Hematopoietic multipotent progenitor cell treated with erythropoietin and hydrocortisone succinate and interleukin-3 and kit ligand, for 6 days (in vitro differentiated cells): ENCODE measurements at places on chromosomes 7 and 10.

DNA sequence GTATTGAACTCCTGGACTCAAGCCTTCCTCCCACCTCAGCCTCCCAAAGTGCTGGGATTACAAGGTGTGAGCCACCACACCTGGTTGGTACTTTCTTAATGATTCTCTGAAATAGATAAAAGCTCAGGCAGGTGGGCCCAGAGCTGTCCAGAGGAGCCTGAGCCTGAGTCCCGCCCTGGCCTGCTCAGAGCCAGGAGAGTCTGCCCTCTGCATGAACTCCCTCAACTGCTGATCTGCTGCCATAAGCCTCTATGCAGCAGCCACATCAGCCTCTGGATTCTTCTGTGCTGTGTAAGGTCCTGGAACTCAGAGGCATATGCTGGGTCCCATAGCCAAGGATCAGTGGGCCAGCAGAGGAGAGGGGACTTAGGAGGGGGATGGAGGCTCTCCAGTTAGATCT lies 23.1 kb upstream of the DDIT4 start:
- DNase-seq, result no peak

DNA sequence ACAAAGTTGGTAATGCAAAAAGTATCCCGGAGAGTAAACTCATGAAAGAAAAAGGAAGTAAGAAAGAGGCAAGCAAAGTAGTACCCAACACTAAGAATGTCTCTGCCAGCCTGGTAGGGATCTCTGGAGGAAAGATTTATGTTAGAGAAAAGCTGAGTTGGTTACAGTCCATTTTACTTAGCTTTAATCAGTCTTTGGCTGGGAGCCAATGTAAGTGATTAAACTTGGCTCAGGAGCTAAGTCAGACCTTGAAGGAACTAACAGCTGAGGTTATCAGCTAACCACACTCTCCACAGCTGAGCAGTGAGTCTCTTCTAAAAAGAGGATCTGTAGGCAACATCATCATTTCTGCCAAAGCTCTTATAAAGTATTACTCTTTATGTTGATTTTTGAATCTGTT lies 148.0 kb downstream of the ANKRD7 start:
- DNase-seq, result peak; percentile 92

GRCh38 chr10:117214401-117214800 lies 17.1 kb downstream of the KCNK18 start:
- DNase-seq, result peak; percentile 9

GRCh38 chr10:125679436-125679835 lies 3.5 kb downstream of the TEX36 start:
- no peak for DNase-seq

DNA sequence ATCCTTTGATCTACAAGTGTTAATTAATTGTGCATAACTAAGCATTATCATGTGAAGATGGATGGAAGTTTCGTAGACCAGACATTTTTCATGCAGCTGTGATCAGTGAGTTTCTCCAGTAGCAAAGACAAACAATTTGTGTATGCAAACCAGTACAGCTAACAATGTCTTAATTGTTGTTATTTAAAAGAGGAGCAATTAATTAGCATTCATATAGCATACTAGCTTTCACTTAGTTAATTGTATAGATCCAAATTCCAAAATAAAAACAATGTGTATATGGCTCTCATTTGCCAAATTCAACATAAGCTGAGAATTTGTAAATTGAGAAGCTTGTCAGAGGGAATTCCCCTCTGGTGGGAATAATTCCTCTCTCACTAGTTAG lies 22.6 kb upstream of the PRKCQ start:
- DNase-seq, result no peak

DNA sequence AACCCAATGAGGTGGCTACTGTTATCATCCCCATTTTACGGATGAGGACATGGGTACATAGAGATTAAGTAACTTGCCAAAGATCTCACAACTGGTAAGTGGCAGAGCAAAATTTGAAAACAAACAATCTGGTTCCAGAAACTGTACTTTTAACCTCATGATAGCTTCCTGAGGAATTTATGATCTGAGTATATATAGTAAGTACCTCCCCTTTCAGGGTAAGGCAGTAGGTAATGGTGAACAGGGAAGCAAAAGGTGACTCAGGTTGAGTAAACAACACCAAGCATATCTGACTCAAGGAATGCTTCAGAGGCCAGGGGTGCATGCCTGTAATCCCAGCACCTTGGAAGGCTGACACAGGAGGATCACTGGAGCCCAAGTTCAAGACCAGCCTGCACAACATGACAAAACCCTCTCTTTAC lies 21.1 kb downstream of the KLLN start:
- DNase-seq, result no peak

DNA sequence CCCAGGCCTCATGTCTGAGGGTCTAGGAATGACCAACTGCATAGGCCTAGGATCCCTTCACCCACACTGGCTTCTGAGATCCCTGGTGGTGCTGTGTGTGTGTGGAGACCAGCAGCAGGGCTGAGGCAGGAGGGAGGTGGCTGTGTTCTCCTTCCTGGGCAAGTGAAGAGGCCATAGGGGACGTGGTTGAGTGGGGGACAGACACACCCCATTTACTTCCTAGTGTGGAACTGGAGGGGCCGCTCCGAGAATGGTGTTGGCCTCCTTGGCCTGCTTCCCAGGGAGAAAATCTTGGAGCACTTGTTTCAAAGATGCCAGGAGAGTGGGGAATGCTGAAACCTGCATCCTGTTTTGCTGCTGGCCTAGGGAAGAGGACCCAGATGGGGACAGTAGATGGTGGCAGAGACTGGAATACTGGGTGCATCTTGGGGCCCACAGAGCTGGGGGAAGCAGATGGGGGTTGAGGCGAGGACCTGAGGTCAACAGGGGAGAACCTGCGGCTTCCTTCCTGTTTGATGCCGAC lies 19.1 kb downstream of the UBTD1 start:
- DNase-seq, result no peak

- no peak for DNase-seq
Observed at GRCh38 chr10:32376097-32376496, 29.1 kb upstream of the EPC1 start.

GRCh38 chr10:3836222-3836820 lies 51.3 kb upstream of the KLF6 start:
- no peak for DNase-seq

DNA sequence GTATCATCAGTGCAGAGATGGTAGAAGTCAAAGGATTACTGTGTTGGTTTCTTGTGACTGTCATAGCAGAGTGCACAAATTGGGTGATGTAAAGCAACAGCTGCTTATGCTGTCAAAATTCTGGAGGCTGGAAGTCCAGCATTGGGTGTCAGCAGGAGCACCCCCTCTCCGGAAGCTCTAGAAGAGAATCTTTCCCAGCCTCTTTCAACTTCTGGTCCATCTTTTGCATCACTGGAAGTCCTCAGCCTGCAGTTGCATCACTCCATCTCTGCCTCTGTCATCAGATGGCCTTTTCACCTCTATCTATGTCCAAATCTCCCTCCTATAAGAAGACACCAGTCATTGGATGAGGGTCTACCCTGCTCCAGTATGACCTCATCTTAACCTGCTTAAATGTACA lies 35.8 kb upstream of the GALNTL5 start:
- no peak for DNase-seq

DNA sequence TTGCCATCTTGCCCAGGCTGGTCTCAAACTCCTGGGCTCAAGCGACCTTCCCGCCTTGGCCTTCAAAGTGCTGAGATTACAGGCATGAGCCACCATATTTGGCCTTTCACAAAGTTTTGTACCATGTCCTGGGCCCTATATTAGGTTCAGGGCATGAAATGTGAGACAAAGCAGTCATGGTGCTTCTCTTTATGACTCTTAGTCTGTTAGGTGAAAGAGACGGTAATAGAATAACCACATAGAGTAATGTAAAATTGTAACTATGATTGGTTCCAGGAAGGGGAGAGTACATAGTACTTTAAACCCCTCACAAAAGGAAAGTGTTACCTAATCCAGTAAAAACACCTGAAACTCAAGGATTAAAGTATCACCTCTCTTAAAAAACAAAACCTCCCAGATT lies 144.7 kb downstream of the SPAG6 start:
- no peak for DNase-seq

DNA sequence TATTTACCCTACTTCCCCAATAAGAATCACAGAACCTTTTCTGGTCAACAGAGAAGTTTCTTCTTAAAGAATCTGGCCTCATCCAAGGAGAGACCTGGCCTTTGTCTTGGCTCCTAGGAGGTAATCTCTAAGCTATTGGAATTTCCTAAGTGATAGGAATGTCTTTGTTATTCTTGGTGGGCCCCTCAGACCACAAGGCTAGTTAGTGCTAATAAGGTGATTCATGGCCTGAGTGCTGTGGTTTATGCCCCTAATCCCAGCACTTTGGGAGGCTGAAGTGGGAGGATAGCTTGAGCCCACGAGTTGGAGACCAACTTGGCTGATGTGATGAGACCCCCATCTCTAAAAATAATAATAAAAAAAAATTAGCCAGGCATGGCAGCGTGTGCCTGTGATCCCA lies 60.0 kb upstream of the CYP2C18 start:
- DNase-seq, result no peak

DNA sequence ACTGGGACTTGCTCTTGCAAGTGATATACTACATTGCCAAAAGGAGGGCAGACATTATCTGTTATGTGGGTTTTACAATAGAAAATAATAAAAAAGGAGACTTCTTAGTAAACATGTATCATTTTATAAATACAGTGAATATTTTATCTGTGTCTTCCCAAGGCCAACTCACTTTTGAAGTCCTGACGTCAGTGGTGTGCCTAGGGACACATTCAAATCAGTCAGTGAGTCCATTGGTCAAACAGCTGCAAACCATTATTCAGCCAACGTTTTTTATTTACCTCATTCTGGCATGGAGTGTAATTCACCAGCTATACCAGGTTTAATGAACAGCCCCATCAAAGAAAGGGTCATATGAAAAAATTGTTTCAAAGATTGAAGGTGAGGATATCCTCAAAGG lies 263.7 kb downstream of the IPMK start:
- no peak for DNase-seq

DNA sequence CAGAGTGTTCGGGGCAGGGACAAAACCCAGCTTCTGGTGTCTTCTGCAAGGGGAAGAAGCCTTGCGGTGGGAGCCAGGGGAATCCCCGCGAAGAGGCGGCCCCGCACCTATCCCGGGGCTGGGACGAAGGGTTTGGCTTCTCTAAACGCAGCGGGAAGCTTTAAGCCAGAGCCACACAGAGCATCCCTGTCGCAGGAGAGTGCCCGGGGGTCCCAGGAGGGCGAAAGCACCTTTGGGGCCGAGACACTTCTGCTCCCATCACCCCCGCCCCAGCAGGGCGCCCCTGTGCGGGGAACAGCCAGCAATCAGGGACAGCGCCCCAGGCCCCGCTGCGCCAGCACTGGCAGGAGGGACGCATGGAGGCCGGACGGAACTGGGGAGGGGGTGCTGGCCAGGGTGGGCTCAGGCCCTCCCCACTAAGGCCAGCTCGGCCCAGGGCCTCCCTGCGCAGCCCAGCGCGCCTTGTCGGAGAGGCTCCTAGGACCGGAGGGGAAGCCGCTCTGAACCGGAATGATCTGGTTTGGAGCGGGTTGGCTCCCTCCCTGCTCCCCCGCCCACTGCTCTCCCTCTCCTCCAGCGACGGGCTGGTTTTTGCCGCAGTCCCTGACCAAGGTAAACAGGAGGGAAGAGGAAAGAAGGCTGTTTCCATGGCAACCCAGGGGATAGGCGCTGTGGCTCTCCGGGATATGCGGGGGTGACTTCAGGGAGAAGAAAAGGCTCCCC lies 63.9 kb downstream of the TMEM209 start:
- peak; percentile 80 for DNase-seq

- DNase-seq, result peak; percentile 42
Observed at GRCh38 chr10:92470026-92470425, 103.9 kb downstream of the IDE start.

DNA sequence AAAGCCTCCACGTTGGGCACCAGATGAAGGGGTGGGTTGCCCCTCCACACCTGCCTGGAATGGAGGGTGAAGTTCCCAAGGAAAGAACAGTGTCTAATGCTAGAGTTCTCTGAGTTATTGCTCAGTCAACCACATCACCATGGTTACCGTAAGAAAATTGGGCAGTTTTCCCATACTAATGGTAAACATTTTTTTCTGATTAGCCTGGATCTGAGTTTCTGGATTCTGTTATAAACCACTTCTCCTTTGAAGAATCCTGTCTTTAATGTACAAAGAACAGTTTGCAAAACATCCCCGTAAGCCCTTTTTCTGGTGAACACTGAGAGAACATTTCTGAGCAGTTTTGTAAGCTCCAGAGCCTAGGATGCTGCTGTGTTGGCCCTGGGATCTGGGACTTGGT lies 45.5 kb downstream of the ABCC2 start:
- no peak for DNase-seq

GRCh38 chr10:128938558-128938957 lies 528.5 kb upstream of the MGMT start:
- DNase-seq, result no peak

GRCh38 chr10:97584060-97584797 lies at the start of gene HOGA1:
Gene HOGA1, plus strand, starts transcription at chr10:97584389. Its CDS starts 315 bp downstream, at chr10:97584704.
- peak; percentile 39 for DNase-seq

- DNase-seq, result no peak
Observed at GRCh38 chr10:77620731-77621130, 16.9 kb downstream of the KCNMA1 start.

GRCh38 chr10:65273115-65273514 lies 1652.7 kb upstream of the LRRTM3 start:
- DNase-seq, result no peak
